ENCODE measurements at places on chromosomes 3 and 15. TPM values are rescaled to one million over a fixed set of nuclear protein-coding genes. Genes with fewer than 3 reads are reported as not detected.

GRCh38 chr3:55085231-55085630 is 157.4 kb upstream of the LRTM1 start:
- H3K4me3 ChIP-seq, result no peak overlapping the region
- H3K36me3 ChIP-seq, result no peaks in the 10 kb centered on the region
- no peaks in the 10 kb centered on the region for H3K27me3 ChIP-seq
- no peak overlapping the region for H3K27ac ChIP-seq

- H3K36me3 ChIP-seq, result no peaks in the 10 kb centered on the region
- no peak overlapping the region for H3K27ac ChIP-seq
- no peaks in the 10 kb centered on the region for H3K4me1 ChIP-seq
- no peaks in the 10 kb centered on the region for H3K27me3 ChIP-seq
These were observed 297.4 kb downstream of the PLCL2 start for GRCh38 chr3:17182166-17182565.

DNA sequence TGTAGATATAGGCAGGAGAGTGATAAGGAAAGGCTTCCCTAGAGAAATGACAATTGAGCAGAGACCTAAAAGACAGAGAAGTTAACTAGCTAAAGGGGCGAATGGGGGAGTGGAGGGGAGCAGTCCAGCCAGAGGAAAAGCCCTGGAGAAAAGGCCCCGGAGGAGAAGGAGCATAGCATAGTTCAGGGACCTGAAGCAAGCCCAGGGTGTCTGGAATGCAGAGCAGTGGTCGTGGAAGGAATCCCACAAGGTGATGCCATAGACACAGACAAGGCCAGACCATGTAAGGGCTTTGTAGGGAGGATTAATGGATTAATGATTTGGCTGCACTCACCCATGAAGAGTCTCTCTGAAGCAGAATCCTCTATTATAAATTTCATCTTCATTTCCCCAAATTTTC is 45.8 kb upstream of the LRRN1 start:
- DNase-seq, result no peak
- H3K27ac ChIP-seq, result no peak overlapping the region
- no peaks in the 10 kb centered on the region for H3K27me3 ChIP-seq
- H3K4me1 ChIP-seq, result no peaks in the 10 kb centered on the region
- H3K4me3 ChIP-seq, result no peak overlapping the region
- H3K36me3 ChIP-seq, result no peaks in the 10 kb centered on the region

- H3K27ac ChIP-seq, result no peak overlapping the region
- no peaks in the 10 kb centered on the region for H3K36me3 ChIP-seq
- DNase-seq, result no peak
- H3K4me1 ChIP-seq, result no peaks in the 10 kb centered on the region
- H3K27me3 ChIP-seq, result peaks cover 69% of the 10 kb centered on the region
These were observed 71.9 kb upstream of the SLC6A11 start for GRCh38 chr3:10744098-10744465.

GRCh38 chr15:59738676-59739075 is 49.6 kb upstream of the BNIP2 start:
- no peaks in the 10 kb centered on the region for H3K27me3 ChIP-seq
- no peak for DNase-seq
- no peaks in the 10 kb centered on the region for H3K4me1 ChIP-seq
- no peaks in the 10 kb centered on the region for H3K36me3 ChIP-seq

SUCNR1 gene
- total RNA-seq, result not detected

REC114 gene
- not detected for total RNA-seq

PLS1 gene
- 13.5 TPM for total RNA-seq

ADAMTS17 gene
- 4.5 TPM for total RNA-seq

NISCH gene
- 33.6 TPM for total RNA-seq

NUP210 gene
- 9.8 TPM for total RNA-seq

All from esophagus squamous epithelium (tissue), 5 donors.